SK-N-SH treated with all-trans-retinoic acid at 6 μM for 48 hours (cell line): ENCODE measurements at places on chromosomes 3 and 15.

DNA sequence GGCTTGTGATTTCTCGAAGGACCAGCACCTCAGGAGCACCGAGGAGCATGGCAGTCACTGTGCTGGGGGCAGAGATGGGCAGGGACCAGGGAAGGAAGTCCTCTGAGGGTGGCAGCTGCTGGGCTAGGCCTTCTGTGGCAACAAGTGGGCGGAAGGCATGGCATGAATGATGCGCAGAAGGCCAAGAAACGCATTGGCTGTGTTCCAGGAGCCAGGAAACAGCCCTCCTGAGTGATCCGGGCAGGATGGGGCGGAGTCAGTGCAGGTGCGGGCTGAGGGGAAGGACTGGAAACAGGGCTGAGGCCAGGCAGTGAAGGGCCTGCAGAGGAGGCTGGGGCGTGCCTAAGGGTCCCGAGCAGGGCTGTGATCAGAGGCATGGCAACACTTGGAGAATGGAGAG lies 23.6 kb downstream of the MRPS11 start:
- no peak for ATAC-seq

DNA sequence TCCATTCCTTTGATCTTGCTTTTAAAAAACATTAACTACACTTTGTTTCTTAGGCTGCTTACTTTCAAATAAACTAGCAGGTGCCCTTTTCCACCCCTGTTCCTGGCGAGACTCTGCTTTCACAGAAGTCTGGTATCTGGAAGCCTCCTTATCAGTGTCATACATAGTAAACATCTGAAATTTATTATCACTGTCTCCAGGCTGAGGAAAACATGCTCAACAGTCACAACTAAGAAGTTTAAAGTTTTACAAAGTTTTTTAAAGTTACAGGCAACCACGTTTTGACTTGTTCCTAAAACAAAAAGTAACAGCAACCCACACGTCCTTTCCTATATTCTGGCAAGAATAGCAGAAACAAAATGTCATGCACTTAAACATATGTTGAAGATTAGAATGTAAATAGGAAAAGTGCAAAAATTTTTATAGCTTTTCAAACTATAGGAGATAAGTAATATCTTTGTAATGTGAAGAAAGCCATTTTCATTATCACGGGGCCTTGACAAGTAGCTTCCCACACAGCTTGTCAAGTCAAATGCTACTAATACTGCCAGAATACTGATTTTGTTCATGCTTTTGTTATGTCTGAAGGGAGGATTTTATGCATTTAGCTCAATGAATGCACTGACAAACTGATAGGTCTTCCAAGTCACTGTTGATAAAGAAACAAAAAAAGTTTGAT lies 275.2 kb upstream of the KCNMB2 start:
- peak; percentile 64 for ATAC-seq

DNA sequence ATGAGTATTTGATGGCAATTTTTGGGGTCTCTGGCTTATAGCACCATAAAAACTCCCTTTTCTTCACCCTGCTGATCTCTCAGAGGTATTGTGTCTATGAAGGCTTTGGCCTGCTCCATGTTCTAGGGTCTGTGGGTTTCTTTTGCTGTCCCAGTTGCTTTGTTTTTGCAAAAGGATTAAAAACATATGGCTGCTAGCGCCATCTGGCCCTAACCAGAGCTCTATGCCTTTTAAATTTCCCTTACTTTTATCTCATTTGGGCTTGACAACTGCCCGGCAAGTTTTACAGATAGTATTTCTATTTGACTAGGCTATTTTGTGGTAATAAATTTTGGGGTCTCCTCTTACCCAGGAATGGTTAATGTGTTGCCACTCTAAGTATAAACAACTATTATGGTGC lies 6.4 kb upstream of the GHRL start:
- ATAC-seq, result no peak; the same call in 2 of the 3 replicates

DNA sequence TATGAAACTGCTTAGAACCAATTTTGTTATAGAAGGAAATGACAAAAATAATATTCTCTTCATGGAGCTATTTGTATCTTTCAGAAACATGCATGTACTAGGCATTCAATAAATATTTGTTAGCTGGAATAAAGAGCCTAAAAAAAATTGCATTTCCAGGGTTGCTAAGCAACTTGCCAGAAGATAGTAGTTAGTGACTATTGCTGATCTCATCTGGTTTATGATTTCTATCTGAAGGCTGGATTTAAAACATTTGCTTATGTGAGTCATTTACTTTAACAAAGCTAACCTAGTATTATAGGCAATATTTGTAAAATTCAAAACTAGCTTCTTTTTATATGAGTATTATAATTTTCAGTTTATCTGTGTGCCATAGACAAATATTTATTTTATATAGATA lies 78.3 kb downstream of the NAALADL2 start:
- peak; percentile 93 for ATAC-seq

DNA sequence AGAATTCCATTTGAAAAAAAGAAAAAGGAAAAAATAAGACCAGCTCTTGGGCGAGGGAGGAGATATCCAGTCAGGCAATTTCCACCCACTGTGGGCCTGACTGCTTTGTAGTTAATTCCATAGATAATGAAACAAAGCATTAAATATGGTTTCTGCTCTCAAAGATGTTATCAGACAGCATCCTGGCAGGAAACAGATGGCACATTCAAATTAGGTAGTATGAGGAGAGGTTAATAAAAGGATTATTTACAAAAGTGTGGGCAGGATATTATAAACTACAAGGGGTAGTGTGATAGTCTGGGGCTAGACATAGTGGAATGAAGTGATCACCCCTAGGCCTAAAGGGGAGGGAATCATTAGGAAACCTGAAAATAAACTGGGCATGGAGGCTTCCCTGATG lies 193.2 kb downstream of the CLSTN2 start:
- ATAC-seq, result no peak

DNA sequence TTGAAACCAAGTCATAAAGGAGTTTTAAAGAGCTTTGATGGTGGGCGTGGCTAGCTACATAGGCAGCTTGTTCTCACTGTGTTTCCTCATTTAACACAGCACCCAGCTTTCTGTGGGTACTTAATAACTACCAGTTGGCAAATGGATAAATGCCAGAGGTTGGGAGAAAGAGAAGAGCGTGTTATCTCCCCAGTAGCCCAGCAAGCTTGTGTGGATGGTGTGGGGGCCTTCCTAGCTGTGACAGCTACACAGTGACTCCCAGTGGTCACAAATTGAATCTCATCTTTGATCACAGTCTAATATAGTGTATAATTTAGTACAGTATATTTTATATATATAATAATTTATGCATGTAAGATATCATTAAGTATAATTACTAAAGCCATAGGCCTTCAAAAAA lies 984.1 kb downstream of the EPHA3 start:
- peak; percentile 90 for ATAC-seq

DNA sequence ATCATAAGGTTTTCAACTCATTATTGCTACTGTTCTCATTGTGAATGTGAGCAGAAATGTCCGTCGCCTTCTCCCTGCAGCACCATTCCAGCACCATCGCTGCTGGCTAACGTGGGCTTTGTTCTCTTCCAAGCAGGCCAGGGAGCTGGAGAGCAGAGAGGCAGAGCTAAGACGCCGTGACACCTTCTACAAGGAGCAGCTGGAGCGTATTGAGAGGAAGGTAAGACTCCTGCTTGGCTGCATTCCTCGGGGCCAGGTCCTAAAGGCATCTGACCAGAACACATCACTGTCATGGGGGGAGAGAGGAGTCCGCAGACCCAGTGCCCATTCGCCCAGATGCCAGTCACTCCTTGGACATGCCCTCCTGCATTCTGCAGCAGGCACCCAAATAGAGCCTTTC lies 130.4 kb upstream of the PLXNA1 start:
- no peak for ATAC-seq

DNA sequence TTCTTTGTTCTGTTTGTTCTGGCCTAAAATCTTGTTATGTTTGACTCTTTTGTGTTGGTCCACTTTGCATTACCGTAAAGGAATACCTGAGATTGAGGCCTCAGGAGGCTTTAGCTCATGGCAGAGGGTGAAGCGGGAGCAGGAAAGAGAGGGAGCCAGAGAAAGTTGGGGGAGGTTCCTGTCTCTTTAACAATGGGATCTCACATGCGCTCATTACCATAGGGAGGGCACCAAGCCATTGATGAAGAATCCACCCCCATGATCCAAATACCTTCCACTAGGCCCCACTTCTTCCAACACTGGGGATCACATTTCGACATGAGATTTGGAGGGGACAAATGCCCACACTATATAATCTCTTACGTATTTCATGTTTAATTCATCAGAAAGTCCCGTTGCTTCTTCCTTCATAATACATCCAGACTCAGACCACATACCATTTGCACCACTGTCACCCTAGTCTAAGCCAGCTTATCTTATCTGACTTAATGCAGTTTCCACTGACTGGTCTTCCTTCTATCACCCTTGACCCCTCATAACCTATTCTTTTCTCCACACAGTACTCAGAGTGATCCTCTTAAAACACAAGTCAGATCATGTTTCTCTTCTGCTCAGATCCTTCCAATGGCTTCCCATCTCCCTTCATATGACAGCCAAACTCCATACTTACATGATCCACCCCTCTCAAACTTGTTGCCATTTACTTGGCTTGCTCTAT lies 13.5 kb downstream of the KBTBD8 start:
- ATAC-seq, result no peak

DNA sequence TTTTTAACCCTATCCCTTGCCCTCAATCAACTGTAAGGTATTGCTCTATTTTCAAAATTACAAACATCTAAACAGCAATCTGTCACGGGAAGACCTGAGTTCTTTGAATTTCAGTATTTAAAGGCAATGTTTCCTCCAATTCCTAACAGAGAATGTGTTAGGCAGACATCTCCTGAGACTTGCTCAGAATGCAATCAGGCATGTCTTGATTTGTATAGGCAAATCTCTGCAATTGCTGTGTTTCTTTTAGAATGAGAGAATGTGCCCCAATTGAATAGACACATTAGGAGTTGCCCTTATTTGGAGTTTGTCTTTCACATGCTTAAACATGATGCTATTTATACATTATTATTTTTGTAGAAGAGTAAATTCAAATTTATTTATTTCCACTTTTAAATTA lies 205.6 kb downstream of the CADM2 start:
- no peak for ATAC-seq

DNA sequence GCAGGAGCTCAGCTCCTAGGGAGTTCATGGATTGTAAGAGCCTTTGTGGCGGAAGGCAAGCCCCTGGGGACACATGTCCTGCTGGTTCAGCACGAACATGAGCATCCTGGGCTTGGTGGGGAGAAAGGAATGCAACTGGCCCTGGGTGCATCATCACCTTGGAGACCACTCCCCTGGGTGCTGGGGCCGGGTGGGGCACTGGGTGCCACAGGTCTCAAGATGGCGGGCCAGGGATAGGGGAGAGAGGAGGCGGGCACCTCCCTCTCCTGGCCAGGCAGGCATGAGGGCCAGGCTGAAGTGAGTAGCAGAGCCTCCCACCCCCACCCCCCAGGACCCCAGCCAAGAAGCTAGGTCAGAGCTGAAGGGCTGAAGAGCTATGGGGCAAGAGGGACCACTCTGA lies 768 bp downstream of the PCBP4 start:
- no peak for ATAC-seq

- ATAC-seq, result no peak
Observed at GRCh38 chr3:178663201-178663934, 127.1 kb downstream of the KCNMB2 start.

- peak; percentile 38; the same call in 2 of the 3 replicates for ATAC-seq
Observed at GRCh38 chr3:141440942-141441341, 45.9 kb upstream of the RASA2 start.

DNA sequence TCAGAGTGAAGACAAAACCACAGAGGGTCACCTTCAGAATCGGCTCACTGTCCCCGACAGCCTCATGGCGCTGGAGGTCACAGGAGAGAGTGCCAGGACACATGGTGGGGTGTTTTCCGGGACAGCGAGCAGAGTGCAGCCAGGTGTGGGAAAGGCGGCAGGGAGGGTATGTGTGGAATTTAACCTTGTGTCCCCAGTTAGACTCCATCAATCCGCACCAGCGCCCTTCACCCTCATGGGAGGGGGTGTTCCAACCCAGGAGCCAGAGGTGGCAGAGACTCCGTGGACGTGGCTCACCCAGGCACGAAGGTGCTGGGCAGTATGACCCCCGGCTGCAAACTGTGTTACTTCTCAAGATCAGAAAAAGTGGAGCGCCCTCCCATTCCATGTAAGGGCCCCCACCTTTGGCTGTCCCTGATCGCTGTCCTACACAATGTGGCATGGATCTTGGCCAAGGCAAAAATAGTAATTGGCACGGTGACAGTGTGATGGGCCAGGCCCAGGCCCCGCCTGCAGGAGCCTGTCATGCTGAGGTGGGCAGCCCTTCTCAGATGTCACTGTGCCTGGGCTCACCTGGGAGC lies 190.3 kb downstream of the XXYLT1 start:
- no peak for ATAC-seq

DNA sequence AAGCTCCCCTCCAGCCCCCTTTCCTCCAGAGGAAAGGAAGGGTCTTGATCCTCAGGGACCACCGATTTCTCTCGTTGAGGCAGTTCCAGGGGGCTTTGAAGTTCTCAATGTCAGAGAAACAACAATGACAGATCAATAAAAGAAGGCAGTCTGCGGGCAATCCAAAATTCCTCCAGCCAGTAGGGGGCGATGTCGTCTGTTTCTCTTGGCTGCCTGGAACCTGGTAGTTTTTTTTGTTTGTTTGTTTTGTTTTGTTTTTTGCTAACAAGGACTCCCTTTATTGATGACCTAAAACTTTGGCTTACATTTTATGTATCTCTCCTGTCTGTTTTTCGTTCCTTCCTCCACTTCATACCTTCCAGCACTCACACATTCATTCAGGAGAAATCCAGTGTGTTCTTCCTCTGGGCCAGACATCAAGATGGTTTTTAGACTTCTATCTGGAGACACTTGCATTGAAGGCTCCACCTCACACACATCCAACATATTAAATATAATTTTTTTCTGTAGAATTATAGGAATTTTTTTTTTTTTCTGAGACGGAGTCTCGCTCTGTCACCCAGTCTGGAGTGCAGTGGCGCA lies 276.6 kb downstream of the RPLP1 start:
- peak; percentile 63 for ATAC-seq

DNA sequence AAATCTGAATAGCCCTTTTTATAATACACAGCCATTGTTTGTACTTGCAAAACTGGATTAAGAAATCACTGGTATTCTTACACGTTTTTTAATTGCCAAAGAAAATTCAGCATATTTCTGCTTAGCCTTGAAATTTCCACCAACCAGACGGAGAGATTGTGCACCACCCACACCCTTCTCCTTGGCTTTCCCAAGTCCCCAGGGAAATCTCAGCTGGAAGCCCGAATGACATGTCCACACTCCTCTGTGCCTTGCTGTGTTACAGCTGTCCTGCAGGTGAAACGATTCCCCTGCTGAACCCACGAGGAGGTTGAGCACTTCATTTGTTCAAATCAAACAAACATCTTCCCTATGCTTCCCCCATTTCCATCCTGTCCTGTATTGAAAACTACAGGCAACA lies 49.6 kb upstream of the PPARG start:
- no peak for ATAC-seq

GRCh38 chr3:43363621-43364266 lies 77.4 kb downstream of the SNRK start:
- ATAC-seq, result no peak

- peak; percentile 97 for ATAC-seq
Observed at GRCh38 chr3:99114565-99115291, 213.2 kb upstream of the DCBLD2 start.

DNA sequence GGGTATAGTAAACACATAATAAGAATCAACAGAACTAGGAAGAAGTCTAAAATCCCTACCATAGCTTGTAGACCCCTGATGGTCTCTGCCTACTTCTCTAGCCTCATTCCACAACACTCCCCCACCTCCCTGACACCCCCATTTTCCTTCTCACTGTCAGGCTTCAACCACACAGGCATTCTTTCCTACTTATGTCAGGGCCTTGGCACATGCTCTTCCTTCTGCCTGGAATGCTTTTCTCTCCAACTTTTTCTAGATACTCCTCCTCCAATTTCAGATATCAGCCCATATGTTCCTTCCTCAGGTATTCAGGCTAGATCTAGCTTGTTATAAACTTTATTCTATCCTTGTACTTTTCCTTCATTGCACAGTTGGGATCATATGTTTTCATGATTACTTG lies 106.0 kb upstream of the MRPL3 start:
- ATAC-seq, result no peak
